ENCODE measurements at places on chromosomes 16 and 17. TPM values are rescaled to one million over a fixed set of nuclear protein-coding genes. Genes with fewer than 3 reads are reported as not detected.

DNA sequence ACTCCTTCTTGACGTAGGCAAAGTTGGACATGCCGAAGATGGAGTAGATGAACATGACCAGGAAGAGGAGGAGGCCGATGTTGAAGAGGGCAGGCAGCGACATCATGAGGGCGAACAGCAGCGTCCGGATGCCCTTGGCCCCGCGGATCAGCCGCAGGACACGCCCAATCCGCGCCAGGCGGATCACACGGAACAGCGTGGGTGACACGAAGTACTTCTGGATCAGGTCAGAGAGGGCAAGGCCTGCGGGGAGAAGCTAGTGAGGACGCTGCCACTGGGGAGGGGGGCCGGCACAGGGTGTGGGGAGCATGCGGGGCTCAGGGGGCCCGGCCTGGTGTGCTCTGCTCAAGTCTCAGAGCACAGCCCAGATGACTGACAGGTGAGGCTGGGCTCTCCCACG lies 9.6 kb upstream of the CD79B start:
- no peak for DNase-seq

The STXBP4 gene
- 3.8 TPM for total RNA-seq

GRCh38 chr16:23420011-23420410 lies 33.0 kb downstream of the COG7 start:
- DNase-seq = no peak

- DNase-seq = no peak
These were observed 59.8 kb downstream of the GTF3C1 start for GRCh38 chr16:27489906-27490305.

- DNase-seq = no peak
These were observed 18.5 kb downstream of the ENPP7 start for GRCh38 chr17:79749156-79749815.

- no peak for DNase-seq
These were observed 21.6 kb upstream of the MSI2 start for GRCh38 chr17:57234739-57235092.

DNA sequence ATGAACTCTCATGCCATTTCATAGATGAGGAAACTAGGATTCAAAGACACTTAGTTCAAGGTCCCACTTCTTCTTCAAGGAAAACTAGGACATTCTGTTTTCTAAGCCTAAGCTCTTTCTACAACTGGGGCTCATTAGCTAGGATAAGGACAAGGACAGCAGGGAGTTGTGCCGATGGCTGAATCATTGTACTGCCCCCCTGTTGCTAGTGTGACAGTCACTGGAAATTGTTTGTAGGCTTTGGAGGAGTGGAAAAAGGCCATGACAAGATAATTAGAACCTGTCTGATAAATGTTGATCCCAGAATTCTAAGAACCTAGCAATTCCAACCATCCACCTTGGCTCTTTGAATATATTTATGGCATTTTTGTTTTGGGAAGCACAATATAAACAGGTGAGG lies 445.7 kb downstream of the CDH8 start:
- no peak for DNase-seq

DNA sequence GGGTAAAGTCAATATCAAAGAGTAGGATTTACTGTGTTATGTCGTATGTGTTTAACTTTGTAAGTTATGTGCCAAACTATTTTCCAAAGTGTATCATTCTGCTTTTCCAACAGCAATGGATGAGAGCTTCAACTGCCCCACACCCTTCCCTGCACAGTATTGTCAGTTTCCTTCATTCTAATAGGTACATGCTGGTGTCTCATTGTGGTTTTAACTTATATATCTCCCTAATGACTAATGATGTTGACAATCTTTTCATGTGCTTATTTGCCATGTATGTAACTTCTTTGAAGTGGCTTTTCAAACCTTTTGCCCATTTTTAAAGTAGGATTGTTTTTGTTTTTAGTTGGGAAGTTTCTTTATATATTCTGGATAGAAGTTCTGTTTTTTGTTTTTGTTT lies 3.8 kb downstream of the DDX19B start:
- no peak for DNase-seq

The SHBG gene
- total RNA-seq = not detected

The ZPBP2 gene
- total RNA-seq = not detected

- DNase-seq = no peak
These were observed 561 bp downstream of the CCDC47 start for GRCh38 chr17:63772801-63773271.

DNA sequence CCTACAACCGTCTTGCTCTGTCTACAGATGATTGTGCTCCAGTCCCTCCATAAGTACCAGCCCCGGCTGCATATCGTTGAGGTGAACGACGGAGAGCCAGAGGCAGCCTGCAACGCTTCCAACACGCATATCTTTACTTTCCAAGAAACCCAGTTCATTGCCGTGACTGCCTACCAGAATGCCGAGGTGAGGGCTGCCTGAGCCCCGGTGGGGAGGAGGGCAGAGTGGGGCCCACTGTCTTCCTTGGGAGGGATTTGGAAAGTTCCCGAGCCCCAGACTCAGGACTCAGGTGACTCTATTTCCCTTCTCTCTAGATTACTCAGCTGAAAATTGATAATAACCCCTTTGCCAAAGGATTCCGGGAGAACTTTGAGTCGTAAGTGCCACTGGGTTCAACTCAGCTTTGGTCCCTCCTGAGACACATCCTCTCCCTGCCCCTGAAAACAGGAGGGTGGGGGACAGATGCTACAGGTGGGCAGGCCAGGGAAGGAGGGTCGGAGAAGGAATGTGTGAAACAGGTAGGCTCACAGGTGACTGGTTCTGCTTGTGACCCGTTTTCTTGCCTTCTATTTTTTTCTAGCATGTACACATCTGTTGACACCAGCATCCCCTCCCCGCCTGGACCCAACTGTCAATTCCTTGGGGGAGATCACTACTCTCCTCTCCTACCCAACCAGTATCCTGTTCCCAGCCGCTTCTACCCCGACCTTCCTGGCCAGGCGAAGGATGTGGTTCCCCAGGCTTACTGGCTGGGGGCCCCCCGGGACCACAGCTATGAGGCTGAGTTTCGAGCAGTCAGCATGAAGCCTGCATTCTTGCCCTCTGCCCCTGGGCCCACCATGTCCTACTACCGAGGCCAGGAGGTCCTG lies 11.4 kb downstream of the TBX21 start:
- no peak for DNase-seq

- no peak for DNase-seq
These were observed 98.7 kb downstream of the KCNJ12 start for GRCh38 chr17:21474815-21475214.

The CA4 gene
- total RNA-seq = 12.6 TPM

- no peak for DNase-seq
These were observed 6.8 kb upstream of the KRTAP17-1 start for GRCh38 chr17:41322094-41322902.

The UMOD gene
- not detected for total RNA-seq

DNA sequence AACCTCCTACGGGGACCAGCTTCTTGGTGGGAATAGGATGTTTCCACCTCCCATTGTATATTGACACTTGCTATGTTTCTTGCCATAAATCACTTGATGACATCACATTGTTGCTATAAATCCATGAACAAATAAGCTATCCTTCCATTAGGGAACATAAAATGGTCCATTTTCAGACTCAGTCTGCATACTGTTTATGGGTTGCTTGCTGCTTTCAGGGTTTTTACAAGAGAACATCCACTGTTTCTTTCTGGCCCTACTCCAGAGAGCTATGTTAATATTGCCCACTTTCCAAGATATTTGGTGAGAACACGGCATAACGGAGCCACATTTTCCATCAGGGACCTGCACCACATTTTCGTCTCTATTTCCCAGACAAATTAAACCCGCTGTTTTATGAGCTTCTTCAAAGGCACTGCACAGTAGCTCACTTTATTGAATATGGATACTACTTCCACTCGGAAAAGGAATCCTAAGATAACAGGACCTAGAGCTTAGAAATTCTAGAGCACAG lies 800.2 kb downstream of the KCNJ2 start:
- DNase-seq = no peak

DNA sequence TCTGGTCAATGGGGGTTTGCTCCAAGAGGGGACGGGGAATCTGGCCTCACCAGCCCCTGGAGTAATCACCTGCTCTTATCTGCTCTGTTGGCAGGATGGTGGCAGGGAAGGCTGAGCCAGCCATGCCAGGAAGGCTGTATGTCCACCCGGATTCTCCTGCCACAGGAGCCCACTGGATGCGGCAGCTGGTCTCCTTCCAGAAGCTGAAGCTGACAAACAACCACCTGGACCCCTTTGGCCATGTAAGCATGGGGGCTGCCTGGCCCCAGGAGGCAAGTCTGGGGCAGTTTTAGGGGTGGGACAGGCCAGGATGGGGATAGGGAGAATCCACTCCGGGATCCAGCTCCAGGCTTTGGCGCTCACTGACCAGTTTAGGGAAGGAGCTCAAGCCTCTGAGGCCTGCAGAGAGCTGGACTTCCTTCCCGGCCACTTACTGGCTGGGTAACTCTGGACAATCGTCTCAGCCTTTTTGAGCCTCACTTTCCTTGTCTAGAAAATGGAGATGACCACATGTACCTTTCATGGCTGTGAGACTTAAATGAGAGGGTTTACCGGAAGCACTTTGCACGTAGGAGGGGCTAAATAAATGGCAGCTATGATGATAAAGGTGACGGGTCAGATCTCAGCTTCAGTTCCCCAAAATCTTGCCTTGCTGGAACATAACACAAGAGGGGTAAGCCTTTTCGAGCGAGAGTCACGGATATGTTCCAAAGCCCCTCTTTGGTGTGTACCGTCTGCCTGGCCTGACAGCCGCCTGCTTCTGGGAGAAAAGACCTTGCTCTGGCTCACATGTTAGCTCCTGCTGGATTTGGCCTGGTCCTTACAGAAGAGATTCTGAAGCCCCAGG lies 15.4 kb downstream of the TBX4 start:
- no peak for DNase-seq

DNA sequence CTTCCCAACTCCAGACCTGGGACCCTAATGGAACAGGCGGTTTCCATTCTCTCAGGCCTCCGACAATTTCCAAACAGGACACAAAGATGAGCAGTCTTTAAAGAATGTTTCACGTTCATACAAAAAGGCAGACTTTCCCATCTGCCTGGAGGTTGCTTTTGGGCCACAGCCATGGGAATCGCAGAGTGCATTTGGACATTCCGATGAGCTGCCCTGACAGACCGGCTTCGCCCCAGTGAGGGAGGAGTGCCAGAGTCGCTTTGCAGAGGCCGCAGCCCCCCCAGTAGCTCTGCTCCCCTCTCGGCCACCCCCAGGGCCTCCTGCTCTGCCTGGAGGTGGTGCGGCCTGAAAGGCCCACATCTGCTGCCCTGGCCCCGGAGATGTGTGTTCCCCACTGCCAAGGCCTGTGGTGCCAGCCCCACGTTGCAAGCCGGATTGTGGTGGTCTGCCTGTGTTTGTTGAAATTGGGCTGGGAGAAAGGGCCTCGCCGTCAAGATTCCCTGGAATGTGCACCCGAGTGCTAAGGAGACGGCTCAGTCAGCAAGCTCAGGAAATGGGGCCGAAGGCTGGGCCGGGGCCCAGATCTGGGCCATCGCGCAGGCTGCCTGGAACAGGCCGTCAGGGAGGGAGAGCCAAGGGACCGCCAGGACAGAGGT lies 89.8 kb downstream of the C16orf95 start:
- DNase-seq = no peak

GRCh38 chr16:86220561-86220960 lies 289.8 kb upstream of the FOXF1 start:
- DNase-seq = no peak

GRCh38 chr17:78822552-78822951 lies 18.1 kb downstream of the USP36 start:
- no peak for DNase-seq

- no peak for DNase-seq
These were observed 245.5 kb downstream of the STX8 start for GRCh38 chr17:9330141-9330540.

The ITGA2B gene
- total RNA-seq = 0.30 TPM

DNA sequence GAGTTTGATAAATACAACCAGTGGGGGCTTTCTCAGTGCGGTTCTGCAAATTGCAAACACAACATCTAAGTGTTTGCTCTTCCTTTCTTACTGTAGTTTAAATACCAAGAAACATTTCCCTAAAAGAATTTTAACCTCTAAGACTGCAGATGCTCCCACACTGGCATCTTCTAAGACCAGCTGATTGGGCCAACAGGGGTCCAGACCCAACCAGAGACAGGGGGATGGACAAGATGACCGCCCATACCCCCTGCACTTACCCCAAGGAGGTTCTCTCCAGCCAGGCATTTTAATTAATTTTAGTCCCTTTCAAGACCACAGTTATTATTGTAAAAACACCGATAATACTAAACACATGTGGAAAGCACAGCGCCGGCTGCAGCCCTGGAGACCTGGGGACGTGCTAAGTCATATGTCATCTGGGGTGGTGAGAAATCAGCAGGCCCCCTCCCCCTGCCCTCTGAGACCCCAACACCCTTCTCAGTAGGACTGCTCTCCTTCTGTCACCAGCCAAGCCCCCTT lies 242.3 kb downstream of the SOX9 start:
- no peak for DNase-seq

GRCh38 chr16:70254965-70255286 lies 3.2 kb upstream of the EXOSC6 start:
- no peak for DNase-seq

All from heart left ventricle (tissue), 16 donors.